ENCODE measurements at places on chromosomes 1 and 21.

DNA sequence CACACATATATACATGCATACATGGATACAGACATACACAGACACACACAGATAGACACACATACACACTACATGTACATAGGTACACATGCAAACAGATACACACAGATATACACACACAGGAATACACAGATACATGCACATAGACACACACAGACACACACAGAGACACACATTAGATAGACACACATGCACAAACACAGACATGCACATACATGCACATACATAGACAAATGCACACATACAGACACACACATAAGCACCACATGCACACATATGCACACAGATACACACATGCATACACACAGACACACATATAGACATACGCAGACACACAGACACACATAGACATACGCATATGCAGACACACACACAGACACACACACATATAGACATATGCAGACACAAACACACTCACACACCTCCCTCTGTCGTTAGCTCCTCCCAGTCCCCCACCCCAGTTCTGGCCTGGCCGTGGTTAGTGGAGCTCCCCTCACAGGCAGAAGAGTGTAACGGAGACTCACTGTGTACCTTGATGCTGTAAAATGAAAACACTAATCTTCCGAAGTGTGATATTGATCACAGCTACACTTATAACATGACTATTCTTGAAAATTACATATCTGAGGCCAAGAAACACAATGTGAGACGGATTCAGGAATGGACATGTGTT lies 7.6 kb downstream of the UBASH3A start:
- peak; percentile 56 for DNase-seq

GRCh38 chr1:202159534-202160371 lies 649 bp downstream of the PTPN7 start:
- DNase-seq = no peak

DNA sequence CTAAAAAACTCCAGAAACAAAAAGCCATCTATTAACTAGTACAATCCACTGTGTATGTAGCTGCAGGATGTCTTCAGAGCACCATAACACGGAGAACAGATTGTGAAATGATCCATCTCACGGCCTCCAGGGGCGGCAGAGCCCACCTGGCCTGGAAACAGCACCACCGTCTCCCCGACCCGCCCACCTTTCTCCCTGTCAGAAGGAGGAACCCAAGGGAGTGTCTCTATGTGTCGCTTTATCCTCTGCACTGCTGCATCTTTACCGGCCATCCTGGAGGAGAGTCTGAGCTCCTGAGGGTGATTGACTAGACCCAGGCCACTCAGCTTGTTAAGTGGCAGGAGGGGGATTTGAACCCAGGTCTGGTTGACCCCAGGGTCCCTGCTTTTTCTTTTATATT lies 405.0 kb downstream of the MATN1 start:
- peak; percentile 35 for DNase-seq

DNA sequence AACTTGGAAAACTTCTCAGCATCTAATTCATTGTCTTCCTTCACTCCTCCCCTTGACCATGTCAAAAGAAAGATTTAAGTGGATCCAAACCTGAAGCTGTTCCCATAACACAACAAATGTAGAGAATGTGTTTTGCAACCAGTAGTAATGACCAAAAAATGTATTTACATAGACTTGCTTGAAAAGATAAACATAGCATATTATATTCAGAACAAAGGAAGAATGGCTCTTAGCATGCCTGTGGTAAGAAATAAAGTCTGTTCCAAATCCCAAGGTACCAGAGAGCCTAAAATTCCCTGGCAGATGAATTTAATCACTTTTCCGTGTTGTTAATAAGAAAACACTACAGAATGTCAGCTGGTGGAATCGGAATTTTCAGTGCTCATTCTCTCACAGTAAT lies 36.8 kb downstream of the FMO3 start:
- no peak for DNase-seq

DNA sequence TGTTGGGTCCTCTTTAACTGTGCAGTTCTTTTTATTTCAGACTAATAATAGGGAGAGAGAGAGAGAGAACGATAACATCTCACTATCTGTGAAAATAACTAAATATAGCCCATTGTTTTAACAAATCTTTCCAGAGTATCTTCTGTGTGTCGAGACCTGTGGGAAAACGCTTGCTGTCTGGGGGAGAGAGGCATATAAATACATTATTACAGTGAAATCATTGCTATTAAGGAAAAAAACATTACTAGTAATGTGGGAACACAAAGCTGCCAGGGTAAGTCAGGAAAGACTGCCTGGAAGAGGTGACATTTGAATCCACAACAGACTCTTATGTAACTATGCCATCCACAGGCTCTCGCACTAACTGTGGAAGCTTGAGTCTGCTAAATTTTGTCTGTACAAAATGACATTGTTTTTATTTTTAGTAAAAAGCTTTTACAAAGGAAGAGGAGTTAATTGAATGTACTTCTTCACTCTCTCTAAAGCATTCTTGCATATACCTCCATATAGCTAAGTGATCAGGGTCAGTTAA lies 59.8 kb upstream of the PGD start:
- DNase-seq = no peak

DNA sequence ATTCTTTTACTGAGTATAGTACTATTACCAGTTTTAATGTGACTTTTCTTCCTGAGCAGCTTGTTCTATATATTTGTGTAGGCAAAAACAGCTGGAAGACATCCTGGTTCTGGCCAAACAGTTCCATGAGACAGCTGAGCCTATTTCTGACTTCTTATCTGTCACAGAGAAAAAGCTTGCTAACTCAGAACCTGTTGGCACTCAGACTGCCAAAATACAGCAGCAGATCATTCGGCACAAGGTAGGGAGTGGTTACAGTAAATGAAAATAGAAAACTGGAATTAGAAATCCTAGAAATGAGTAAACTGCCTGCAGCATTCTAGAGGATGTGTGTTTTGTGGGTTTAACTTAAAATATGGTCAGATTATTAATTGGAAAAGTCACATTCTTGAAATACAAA lies 64.1 kb upstream of the BMP8A start:
- DNase-seq = no peak

DNA sequence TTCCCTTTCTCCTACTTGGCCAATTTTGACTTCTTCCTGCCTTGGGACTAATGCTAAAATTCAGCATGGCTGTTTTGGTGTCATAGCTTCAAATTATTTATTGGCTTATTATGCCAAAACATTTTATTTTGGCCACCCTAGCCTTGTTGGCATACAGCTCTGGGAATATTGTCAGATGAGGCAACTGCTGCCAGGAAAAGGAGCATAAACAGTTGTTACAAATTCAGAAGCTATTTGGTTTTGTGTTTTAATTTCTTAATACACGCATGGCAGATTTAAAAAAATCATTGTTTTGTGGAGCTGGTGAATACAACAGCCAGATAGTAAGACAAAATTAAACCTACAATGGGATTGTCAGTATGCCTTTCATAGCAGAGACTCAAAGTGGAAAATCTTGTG lies 66.8 kb upstream of the BCL10 start:
- no peak for DNase-seq

DNA sequence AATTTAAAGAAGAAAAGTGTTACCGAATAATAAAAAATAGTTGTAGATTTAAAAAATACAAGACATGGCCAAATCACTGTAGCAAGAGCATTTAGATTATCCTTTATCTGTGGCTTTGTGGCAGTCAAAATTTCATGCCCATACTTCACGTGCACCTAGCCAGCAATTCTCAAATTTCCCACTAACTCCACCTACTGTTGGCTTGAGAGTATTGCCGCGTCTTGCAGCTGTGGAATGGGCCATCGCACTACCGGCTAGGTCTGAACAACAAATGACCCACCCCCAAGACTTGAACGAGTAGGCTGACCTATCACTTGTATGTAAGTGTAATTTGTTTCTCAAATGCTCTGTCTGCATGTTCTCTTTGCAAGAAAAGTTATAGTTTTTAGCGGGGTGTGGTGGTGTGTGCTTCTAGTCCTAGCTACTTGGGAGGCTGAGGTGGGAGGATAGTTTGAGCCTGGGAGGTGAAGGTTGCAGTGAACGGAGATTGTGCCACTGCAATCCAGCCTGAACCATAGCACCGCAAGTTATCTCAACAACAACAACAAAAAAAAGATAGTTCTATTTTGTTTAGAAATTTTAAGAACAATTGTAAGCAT lies 4.1 kb downstream of the KRTAP13-4 start:
- peak; percentile 86 for DNase-seq

DNA sequence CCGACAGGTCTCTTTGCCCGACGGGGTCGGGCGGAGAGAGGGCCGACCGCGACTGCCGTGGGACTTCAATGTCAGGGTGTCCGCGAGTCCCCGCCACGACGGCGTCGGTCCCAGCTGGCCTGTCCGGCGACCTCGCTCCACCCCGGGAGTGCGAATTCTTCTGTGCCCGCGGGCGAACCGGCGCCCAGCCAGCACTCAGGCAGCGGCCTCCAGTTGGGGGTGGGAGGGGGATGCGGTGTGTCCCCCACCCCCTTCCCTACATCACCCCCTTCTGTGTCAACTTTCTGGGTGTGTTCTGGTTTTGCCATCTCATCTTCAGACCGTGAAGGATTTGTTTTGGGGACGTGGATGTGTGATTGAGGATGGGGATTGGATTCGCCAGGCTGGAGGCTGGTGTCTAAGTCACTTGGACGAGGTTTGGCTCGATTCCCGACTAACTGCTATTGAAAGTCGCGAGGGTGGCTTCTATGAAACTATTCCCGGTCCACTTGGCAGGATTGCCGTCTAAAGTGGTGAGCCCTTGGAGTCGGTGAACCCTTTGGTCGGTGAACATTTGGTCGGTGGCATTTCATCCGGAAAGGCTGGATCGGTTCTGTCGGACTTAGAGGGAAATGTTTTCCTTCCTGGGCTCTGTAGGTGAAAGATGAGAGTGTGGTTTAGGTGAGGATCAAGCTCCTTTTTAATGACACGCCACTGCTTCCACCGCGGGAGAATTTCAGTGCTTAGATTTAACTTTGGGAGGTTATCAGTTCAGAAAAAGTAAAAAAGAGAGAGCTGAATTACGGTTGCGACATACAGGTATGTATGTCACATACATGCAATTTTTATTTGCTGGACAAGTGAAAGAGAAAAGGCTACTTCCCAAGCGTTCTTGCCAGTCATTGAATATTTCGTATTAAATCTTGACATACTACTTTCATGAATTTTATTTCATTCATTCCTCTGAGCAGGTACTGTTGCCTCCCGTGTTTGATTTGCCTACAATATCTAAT lies 771 bp downstream of the ABCD3 start:
- peak; percentile 50 for DNase-seq

- no peak for DNase-seq
These were observed 291.7 kb downstream of the PAPPA2 start for GRCh38 chr1:176754676-176755075.

DNA sequence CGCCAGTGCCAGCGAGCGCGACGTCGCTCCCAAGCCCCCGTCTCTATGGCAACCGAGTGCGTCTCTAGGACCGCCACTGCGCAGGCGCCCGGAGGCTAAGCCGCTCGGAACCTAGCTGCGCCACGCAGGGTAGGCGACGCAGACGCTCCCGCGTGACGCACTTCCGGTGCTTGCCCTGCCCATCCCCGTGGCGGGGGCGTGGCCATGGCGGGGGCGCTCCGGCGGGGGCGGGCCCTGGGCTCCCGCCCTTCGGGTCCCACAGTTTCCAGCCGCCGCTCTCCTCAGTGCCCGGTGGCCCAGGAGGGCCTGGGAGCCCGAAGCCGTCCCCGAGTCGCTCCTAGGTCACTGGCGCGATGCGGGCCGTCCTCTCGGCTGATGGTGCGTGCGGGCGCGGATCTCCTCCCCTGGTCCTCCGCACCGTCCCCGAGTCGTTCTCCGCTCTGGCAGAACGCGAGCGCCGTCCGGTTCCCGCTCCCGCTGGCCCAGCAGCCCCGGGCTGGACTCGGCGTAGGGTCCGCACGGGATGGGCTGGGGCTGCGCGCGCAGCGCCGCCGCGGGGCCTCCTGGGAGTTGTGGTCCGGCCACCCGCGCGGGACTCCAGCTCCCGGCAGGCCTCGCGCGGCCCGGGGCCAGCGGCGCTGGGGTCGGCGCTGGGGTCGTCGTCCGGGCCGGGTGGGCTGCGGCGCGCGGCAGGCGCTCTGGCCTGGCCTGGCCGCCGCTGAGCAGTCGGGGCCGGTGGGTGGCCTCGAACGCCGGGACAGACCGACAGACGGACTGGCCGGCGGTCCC lies at the start of gene MIB2:
TSS of gene MIB2 (plus strand) at position 245 of the 789 bp plus-strand sequence. CDS start 7,953 bp downstream, outside the sequence.
- peak; percentile 99 for DNase-seq

GRCh38 chr1:115829023-115829674 lies 11.8 kb downstream of the NHLH2 start:
- DNase-seq = peak; percentile 14

DNA sequence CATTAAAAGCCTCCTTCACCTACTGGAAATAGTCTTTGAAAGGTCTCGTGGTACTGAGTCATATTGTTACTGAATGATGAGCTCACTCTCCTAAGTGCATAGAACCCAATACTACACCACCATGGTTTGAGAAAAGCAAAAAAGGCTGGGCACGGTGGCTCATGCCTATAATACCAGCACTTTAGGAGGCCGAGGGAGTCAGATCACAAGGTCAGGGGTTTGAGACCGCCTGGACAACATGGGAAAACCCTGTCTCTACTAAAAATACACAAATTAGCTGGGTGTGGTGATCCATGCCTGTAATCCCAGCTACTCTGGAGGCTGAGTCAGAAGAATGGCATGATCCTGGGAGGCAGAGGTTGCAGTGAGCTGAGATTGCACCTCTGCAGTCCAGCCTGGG lies 3.3 kb upstream of the HNRNPCL1 start:
- DNase-seq = no peak

- DNase-seq = no peak
These were observed 14.6 kb upstream of the TRNP1 start for GRCh38 chr1:26978901-26979300.

GRCh38 chr1:64172458-64172983 lies 30.9 kb upstream of the UBE2U start:
- no peak for DNase-seq

- no peak for DNase-seq
These were observed 153.7 kb downstream of the KCNJ6 start for GRCh38 chr21:37762606-37763005.

DNA sequence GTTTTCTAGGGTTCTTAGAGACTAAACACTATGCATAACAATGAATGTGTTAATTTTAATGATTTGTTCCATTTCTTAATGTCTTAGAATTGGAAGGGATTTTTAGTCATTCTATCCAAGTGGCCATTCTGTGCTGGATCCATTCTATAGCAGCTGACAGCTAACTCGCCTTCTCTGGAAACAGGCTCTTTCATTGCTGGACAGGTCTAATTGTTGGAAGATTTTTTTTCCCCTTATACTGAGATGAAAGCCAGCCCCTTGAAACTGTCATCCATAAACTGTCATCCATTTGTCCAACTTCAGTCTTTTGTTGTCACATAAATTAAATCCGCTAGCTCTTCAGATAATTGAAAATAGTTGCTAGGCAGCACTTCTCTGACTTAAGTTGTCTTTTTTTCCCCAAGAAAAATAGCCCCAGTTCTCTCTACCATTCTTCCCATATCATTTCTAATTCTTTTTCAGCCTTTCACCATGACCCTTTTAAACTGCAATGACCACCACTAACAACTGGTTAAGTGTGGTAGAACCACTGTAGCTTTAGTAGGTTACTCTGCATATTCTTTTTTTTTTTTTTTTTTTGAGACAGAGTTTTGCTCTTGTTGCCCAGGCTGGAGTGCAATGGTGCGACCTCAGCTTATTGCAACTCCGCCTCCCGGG lies 19.7 kb downstream of the AK4 start:
- no peak for DNase-seq

Data from GM23338 (cell line).